ENCODE measurements at places on chromosomes 7 and 10.
A peak's percentile ranks its signal among the peaks of the same experiment; 100 is the strongest.

DNA sequence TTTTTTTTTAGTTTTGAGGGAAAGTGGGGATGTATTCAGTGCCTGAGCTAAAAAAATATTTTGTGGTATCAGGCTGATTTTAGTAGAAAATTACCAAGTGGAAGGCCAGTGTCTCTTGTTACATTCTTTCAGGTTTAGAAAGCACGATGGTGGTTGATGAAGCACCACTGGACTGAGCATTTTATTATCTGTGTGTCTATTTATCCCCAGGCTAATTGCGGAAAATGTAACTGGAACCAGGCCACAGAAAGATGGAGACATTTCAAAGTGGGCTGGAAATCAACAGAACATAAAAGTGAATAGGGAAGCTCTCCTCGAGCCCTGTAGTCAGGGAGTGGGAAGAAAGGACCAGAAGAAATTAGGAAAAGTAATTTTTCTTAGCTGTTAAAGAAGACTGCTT lies 261.0 kb downstream of the STK31 start:
- DNase-seq: no peak

GRCh38 chr7:130242198-130243014 lies 24.3 kb upstream of the CPA2 start:
- peak; percentile 22 for DNase-seq

GRCh38 chr7:113004726-113005454 lies 81.7 kb downstream of the GPR85 start:
- DNase-seq: no peak

GRCh38 chr10:49090696-49091380 lies 24.5 kb downstream of the VSTM4 start:
- DNase-seq: no peak

GRCh38 chr7:35992436-35992835 lies 160.6 kb upstream of the EEPD1 start:
- no peak for DNase-seq

DNA sequence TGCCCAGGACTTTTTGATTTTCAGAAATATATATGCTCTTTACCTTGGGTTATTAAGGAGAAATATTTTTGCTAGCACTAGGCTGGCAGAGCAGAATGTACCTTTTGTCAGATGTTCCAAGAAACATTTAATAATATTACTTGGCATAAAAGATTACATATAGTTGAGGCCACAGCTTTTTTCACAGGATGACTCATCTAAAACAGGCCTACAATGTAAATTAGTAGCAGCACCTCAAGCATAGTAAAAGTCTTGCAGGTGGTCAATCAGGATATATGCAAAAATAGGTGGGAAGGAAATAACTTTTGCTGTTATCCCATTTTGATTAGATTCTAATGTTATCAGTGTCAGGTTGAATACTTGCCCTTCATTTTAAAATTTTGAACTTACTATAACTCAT lies 14.9 kb upstream of the ITGB1 start:
- DNase-seq: no peak

DNA sequence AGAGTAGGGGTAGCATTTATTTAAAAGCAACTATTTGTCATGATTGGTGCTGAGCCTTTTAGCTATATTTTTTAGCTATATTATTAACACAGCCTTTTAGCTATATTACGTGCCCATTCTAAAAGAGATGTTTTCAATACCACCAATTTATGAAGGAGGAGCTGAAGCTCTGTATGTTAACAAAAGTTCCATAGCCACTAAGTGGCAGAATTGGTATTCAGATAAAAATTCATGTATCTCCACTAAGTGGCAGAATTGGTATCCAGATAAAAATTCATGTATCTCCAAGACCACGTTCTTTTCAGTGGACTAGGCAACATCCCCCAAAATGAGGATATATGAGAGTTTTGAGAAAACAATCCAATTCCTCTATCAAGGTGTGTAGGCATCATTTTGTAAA lies 268.6 kb downstream of the HGF start:
- no peak for DNase-seq

GRCh38 chr7:85286446-85286845 lies 99.6 kb upstream of the SEMA3D start:
- no peak for DNase-seq

GRCh38 chr7:95904099-95904498 lies 131.7 kb downstream of the DYNC1I1 start:
- no peak for DNase-seq

DNA sequence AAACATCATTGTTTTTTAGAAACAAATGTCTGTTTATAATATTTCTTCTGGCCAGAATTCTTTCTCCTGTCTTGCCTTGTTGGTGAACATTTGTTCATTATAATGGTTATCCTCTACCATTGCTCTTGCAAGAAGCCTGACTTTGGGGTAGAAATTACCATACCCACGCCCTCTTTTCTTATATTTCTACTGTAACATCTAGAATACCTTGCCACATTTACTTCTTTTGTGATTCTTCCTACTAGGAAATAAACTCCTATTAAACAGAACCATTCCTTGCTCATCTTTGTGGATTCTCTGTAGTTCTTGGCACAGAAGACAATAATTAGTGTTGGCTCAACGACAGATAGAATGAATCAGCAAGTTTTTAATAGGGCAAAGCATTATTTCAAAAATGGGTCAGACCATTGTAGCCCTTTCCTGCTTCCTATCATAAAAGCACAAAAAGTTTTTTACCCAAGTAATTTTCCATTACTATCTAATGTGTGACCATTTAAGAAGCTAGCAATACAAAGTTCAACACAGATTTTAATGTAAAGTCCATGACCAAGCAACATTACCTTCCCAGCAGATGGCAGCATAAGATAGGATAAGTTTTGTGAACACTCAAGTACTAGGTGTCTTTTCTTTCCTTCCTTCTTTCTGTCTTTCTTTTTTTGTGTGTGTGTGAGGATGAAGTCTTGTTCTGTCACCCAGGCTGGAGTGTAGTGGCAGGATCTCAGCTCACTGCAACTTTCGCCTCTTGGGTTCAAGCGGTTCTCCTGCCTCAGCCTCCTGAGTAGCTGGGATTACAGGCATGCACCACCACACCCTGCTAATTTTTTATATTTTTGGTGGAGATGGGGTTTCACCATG lies 270.4 kb downstream of the HGF start:
- no peak for DNase-seq

DNA sequence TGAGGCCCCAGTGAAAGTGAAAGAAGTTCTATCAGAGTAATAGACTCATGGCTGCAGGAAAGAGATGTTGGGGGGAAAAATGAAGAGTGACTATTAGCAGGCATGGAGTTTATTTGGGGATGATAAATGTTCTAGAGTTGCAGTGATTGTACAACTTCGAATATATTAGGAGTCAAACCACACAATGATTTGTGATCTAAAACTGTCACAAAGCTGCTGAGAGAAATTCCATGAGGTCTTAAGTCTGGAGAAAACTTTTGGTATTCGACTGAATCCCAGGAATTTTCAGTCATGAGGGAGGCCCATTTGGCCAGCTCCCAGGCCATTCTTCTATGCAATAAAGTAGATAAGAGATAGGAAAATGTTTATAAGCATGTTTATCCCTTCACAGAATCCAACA lies 55.9 kb upstream of the UNC5B start:
- DNase-seq: no peak

DNA sequence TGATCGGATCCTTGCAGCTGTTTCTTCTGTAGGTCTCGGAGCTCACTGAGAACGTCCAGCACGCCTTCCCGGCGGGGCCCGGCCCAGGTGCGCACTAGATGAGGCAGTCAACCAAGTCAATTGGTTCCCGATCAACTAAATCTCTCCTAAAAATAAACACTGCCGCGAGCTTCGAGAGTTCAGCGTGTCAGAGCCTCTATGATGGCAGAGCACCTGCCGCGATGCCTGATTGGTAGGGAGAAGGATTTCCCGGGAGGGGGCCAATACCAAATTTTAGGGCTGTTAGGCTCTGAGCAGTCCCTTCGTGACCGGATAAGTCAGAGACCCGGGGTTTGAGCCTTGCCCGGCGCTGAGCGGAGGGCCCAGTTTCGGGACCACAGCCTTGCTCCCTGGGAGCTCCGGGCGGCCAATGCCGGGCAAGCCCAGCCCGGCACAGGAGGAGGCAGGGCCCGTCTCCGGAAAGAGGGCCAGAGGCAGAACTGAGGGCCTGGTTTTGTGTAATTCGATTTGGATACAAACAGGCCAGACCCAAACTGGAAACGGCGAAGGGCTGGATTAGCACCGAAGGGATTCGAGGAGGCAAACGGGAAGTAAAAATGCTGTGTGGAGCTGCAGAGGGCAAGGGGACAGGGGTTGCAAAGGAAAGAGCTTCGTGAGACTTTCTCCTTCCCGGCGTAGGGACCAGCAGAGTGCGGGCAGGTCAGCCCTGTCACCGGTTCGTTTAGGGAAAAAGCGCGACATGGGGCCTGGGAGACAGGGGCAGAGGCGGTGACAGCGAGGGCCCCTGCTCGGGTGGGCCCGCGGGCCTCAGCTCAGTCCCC lies 569 bp downstream of the SLC26A5 start:
- DNase-seq: no peak

DNA sequence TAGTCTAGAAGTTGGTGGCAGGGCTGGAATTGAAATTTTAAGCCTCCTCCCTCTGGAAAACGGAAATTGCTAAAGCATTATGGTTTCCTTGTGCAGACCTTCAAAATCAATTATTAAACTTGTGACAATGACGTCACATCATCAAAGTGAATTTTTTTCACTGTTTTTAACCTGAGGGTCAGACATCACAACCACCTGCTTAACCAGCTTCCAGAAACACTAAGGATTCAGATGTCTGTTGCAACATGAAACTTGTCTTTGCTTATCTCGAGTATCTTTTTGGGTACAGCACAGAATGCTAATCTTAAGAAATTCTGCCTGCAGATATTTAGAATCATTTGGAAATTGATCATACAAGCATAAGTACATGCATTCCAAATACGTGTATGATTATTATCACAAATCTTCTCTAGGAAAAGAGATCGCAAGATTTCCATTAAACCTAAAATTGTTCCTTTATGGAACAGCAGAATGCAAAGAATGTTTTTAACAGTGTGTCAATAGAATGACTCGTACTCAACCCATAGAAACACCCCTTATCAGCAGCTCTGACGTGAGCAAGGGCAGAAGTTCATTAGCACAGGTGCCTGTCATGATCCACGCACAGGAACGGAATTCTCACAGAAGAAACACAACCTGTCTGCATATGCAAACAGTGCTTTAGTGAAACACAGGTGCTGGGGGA lies 4.1 kb upstream of the GTPBP4 start:
- no peak for DNase-seq

GRCh38 chr7:5222841-5223411 lies 32.9 kb downstream of the WIPI2 start:
- DNase-seq: no peak

- no peak for DNase-seq
Measured at GRCh38 chr7:1767524-1767923, 97.4 kb downstream of the ELFN1 start.

- no peak for DNase-seq
Measured at GRCh38 chr10:16341637-16342036, 95.2 kb upstream of the PTER start.

GRCh38 chr7:2522780-2523433 lies 3.3 kb downstream of the LFNG start:
- DNase-seq: no peak

DNA sequence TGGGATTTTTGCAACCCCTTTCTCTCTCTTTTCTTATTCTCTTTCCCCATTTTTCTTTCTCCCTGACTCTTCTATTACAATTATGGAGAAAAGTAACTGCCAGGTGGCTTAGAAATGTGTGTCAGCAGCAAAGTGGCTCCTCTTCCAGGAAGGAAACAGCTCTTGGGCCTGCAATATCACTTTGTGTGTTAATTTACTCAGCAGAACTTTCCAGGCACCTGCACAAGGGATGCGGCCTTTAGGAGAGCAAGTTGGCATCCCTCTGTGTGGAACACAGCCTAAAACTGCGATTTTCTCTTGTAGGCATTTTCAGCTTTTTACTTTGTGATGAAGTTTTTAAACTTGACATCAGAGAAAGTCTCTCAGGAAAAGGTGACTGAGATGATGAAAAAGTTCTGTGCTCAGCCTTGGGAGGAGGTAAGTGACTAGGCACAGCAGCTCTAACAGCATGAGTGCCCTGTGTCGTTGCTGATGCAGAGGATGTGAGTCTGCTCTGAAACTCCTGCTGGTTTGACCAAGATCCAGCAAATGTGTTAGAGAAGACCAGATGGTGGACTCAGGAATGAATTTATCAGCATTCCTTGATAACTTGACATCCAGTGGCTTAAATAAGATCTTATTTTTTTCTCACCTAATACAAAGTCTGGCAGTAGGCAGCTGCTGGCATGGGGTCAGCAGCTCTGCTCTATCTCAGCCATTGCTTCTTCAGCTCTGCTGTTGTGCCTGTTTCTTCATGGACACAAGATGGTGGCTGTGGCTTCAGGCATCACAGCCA lies 47.4 kb upstream of the CC2D2B start:
- DNase-seq: no peak
